ENCODE measurements at places on chromosomes 6 and 20. TPM values are rescaled to one million over a fixed set of nuclear protein-coding genes. Genes with fewer than 3 reads are reported as not detected.

- DNase-seq, result no peak
Measured at GRCh38 chr20:764255-764654, 4.0 kb downstream of the SLC52A3 start.

- DNase-seq, result no peak
Measured at GRCh38 chr20:45545351-45545750, 1.9 kb downstream of the EPPIN start.

Gene ME1
- total RNA-seq, result 24.7 TPM

Gene MLN
- total RNA-seq, result not detected

Gene LPA
- total RNA-seq, result not detected

GRCh38 chr6:152750694-152751093, at the start of gene VIP:
VIP (plus strand) TSS chr6:152750797; CDS start chr6:152752178, 1,381 bp downstream.
- no peak for DNase-seq
